ENCODE measurements at places on chromosomes 5 and 9.
A peak's percentile ranks its signal among the peaks of the same experiment; 100 is the strongest.

DNA sequence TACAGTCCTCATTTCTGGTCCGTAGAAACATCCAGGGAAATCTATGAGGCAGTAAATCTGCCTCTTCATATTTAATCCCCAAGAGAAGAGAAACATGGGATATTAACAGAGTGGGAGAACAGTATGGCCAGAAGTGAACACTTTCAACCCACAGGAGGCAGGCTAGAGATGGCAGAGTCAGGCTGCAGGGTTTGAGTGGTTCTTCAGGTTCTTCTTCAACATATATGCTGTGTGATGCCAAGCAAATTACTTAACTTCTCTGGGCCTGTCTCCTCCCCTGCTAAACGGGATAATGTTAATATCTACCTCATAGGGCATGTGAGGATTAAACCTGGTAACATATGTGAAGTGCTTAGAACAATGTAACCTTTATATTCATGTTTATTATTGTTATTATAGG, 321.8 kb downstream of the PSAT1 start:
- DNase-seq: no peak

DNA sequence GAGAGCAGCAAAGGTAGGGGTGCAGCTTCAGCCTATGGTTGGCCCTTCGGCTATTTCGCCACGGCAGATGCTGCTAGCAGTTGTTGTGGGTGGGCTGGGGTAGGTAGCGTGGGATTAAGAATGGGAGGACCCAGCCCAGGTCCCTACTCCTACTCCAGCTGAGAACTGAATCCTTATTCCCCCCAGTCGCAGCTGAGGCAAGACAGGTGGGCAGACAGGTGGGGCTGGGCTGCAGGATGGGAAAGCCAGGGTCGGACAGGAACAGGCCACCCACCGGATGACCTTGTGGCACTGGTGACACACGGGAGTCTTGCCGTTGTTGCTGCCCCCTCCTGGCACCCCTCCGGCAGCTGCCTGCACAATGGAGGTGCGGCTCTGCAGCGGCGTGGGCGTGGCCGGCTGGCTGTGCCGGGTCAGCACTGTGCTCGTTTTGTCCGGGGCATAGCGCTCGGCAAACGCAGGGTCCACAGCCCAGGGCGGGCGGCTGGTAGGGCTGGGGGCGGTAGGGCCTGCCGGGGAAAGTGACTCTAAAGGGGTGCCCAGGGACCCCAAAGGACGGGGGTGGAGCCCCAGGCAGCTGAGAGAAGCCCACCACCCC, 8.2 kb downstream of the PDLIM7 start:
- no peak for DNase-seq

DNA sequence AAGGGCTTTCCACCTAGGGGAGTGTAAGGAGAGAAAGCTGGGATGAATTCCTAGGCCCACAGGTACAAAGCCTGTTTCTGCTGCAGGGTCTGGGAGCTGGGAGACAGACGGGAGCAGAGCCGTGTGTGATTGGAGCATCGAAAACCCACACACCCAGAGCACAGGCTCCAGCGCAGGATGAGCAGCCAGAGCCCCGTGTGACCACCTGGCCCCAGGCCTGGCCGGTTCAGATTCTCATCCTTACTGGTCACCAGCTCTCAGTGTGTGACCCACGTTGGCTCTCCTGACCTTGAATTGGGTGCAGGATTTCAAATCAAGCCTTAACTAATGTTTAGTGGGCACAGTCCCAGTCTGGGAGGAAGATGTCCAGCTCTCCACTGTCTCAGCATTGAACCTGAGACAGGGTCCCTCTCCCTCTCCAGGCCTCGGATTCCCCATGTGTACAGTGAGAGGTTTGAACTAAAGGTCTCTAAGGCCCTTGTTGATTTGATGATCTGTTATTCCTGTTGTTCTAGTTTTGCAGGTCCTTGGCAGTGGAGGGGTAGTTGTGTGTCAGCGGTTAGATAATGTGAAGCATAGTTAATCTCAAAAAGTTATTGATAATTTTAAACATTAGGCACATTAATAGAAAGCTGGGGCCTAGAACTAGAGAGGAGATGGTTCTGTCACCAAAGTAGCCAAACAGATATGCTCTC, 50.1 kb downstream of the PPARGC1B start:
- DNase-seq: no peak

GRCh38 chr9:106976772-106977171, 113.8 kb downstream of the ZNF462 start:
- no peak for DNase-seq

- DNase-seq: peak; percentile 6
Measured at GRCh38 chr9:96619124-96619465, 548 bp downstream of the CDC14B start.

- DNase-seq: no peak
Measured at GRCh38 chr9:133582501-133583045, 26.6 kb downstream of the FAM163B start.

DNA sequence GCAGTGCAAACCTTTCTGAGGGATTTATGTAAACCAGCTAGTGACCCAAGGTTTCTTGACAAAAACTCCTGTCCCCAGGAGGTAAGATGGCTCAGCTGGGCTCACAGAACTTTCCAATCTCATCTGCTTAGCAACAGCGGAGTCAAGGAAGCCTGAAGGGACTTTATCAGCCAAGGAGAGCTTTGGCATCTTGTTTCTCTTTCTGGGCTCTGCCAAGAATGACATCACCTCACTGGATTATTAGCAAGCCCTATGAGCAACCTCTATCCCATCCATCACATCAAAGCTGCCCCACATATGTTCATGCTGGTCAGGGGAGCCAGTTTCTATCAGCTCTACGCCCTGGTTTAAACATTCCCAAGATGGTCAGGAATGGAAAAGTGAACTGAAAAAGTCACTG, 461.3 kb downstream of the ENC1 start:
- no peak for DNase-seq

DNA sequence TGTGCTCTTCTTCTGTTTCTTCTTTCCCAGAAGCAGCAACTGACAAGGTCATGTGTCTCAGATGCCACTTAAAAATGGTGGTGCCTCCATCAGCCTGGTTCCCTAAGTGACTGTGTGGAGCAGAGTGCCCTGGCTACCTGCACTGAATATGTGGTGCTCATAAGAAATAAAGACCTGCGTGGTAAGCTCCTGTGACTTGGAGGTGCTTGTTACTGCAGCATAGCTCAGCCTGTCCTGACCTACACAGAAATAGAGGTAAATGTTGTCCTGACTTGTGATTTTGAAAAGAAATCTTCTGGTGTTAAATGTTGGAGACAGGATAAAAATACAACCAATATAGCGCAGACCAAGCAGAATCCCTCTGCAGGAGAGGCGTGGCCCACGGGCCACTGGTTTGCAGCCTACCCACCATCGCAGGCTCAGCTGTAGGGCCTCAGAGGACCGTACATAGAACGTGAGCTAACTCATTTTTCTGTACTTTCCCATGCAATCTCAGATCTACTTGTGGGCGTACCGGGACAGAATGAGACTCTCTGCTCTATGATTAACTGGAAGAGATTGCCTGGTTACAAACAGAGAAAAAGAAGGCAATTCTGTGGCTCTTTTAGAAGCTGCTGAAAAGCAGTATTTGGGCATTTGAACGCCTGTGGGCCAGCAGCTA, 79.4 kb upstream of the UNC5A start:
- DNase-seq: no peak

GRCh38 chr5:143586781-143587362, 183.4 kb upstream of the NR3C1 start:
- no peak for DNase-seq

DNA sequence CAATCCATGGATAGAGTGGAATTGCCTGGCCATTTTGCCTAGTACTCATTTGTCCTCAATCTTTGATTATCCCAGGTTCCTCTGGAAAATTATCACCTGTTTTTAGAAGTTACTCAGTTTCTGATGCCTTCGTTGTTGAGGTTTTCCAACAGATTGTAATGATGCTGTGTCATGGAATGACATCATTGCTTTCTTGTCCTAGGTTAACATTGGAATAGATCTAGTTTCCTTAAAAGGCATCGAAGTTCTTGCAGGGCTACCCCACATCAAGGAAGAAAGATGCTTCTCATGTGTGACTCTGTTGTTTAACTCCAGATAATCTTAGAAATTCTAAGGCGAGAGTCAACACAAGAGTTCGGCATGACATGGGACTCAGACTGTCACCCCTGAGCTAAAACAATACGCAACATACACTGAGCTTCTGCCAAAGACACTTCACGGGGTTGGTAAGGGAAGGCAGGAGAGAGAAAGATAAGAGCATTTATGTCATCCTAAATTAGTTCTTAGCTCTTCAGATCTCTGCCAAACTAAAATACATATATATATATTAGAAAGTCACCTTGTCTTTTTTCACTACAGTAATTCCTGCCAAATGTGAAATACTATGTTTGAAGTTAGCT, 293.2 kb upstream of the WWC1 start:
- DNase-seq: no peak

- no peak for DNase-seq
Measured at GRCh38 chr9:15187589-15187988, 119.4 kb downstream of the TTC39B start.

- peak; percentile 35 for DNase-seq
Measured at GRCh38 chr9:17906841-17907778, 328.2 kb downstream of the SH3GL2 start.

GRCh38 chr9:105360344-105360743, 87.5 kb upstream of the FSD1L start:
- no peak for DNase-seq

- no peak for DNase-seq
Measured at GRCh38 chr9:95436416-95436815, 80.4 kb downstream of the PTCH1 start.

DNA sequence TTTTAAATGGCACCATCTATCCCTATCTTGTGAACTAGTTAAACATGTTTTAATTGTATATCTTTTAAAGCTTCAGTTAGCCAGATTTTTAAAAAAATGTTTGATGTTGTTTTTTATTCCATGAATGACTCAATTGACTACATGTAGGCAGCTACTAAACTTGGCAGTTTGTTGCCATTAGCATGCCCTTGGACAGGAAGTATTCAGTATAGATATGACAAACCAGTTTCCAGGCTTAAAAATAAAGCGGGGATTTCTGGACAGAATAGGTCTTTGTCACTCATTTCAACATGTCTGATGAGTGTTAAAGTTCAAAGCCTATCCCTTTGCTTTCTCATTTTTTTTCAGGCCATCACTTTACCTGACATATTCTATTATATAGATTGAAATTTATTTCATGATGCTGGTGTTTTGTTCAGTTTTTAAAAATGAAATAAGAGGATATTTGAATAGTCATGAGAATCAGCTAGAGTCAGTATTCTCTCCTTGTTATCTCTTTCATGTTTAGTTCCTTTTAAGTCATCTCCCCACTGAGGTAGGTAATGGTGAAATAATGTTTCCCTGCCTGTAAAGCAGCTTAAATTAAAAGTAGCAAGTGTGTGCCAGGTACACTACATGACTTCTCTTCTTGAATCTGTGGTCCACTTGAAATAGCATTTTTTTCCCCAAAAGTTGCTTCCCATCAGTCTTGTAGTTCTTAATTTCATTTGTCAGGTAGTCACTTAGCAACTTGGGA, 11.9 kb downstream of the TNFAIP8 start:
- no peak for DNase-seq

- no peak for DNase-seq
Measured at GRCh38 chr5:110918683-110919082, 152.8 kb upstream of the TSLP start.

DNA sequence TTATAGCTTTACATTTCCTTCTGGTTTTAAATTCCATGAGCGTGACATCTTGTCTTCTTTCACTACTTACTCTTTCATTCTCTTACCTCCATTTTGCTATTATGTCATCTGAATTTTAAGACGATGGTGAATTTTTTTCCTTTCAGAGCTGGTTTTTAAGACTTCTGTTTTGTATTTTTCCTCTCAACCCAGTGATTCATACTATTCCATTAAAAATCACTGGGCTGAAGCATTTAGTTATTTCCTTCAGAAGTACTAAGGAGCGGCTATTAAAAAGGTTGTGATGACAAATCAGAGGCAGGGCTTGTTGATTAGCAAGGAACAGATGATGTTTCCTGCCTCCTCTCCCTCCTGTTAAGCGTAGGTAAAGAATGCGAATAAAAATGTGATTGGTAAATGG, 16.5 kb downstream of the AGXT2 start:
- DNase-seq: no peak

- DNase-seq: no peak
Measured at GRCh38 chr5:33894566-33894965, 2.8 kb upstream of the ADAMTS12 start.

DNA sequence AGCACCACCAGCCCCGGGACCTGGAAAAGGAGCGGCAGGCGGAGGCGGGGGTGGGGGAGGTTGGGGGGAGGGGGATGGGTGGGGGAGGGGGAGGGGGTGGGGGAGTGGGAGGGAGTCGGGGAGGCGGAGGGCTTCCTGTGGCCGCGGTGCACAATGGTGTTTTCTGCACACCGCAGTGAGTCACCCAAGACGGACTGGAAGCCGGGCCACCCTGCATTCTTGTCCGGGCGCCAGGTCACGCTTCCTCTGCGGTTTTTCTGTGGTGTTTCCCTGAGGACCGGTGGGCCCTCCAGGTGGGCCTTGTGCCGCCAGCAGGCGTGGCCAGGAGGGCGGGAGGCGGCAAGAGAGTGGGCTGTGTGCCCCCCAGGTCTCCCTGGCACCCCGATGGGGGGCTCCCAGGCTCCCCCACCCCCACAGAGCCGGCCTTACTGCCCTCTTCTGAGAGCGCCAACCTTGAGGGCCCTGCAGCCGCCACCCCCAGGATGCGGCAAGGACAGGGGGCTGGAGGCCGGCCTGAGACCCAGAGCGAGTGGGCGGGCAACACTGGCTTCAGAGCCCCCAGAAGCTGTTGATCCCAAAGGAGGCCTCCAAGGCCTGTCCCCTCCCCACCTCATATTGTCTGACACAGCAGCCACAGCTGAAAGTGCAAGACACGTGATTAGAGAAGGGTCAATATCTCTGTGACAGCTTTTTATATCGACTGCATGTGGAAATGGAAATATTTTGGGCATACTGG, 11.1 kb downstream of the EXD3 start:
- DNase-seq: no peak

DNA sequence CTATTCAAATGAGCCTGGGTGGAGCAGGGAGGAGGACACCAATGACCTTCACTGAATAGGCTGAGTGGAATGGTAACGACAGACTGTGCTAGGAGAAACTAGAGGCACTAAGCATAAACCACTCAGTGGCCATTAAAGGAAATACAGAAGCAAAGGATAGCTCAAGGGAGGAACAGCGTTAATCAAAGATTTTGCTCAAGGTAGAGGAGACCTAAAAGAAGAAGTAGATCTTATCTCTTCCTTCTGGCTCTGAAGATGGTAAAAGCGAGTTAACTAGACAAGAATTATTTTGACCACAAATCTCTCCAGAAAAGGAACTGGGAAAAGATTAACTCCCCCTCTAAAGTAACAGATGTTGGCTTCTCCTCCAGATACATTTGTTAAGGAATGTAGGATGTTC, 299.6 kb downstream of the EPB41L4A start:
- no peak for DNase-seq
